ENCODE measurements at places on chromosomes 3 and 15.

DNA sequence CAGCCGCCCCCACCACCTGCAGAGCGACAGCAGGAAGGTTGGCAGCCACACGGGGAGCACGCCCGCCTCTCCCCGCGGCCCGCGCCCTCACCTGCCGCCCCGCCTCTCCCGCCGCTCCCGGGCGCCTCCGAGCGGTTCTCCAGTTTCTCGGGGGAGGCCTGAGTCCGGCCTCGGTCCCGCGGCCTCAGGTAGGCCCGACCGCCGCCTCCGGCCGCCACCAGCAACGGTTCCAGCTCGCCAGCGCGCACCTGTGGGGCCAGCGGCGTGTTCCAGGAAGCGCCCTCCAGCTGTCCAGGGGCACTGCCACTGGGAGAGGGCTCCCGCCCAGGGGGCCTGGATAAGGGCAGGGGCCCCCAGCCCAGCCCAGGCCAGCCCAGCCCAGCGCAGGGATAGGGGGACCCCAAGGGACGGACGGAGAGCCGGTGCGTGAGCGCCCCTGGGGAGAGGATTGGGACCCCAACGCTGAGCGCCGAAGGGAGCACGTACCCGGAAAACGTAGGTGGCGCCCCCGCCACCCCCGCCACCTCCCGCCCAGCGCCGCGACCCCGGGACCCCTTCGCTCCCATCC lies 2.2 kb downstream of the LTK start:
- DNase-seq, result no peak

- DNase-seq, result no peak
Measured at GRCh38 chr3:138412821-138413551, 21.4 kb upstream of the ESYT3 start.

DNA sequence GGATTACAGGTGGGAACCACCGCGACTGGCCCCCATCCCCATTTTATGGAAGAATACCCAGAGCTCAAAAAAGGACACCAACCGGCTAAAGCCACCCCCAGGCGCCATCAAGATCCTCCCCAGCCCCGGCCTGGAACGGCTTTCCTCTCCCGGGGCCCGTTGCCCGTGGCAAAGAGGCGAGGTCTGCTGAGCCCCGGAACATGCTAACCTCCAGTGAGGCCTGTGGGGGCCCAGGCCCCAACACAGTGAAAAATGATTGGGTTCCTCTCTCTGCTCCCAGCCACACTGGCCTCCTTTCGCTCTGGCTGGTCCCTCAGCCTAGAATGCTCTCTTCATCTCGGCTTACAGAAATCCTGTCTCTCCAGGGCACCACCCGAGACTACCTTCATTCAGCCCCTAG lies 46.5 kb upstream of the SMAD6 start:
- no peak for DNase-seq

- no peak for DNase-seq
Measured at GRCh38 chr3:132285620-132285945, 31.6 kb upstream of the ACP3 start.

DNA sequence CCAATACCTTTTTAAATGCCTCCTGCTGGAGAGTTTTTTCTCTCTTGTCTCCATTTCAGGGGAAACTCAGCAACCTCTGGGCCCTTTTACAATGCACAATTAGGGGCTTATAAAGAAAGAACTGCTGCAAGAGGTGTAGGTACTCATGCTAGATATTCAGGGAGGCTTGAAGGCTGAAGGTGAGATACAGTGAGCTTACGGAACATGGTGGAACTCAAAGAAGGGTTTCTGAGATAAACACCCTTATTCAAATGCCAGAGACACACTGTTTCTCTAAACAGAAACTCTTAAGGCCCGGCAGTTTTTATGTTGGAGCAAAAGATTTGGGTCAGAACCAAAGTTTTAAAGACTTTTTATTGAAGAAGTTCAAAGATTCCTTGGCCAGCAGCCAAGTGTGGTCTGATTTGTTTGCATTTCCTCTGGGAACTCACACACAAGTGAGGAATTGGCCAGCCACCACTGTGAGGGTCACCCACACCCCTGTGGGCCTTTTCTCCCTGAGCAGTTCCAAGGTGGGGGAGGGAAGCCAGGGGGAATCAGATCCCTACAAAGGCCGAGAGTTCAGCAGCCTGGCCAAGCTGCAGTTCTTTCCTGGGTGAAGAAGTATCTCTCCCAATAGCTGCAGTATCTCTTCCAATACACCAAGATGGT lies 47.8 kb downstream of the TNFAIP8L3 start:
- DNase-seq, result no peak

GRCh38 chr15:61256231-61256630 lies 27.1 kb upstream of the RORA start:
- no peak for DNase-seq

- no peak for DNase-seq
Measured at GRCh38 chr3:124282751-124283651, 291.1 kb upstream of the ROPN1 start.

- DNase-seq, result no peak
Measured at GRCh38 chr15:77622934-77623754, 9.6 kb downstream of the LINGO1 start.

- DNase-seq, result no peak
Measured at GRCh38 chr3:172311217-172311616, 137.0 kb downstream of the GHSR start.

DNA sequence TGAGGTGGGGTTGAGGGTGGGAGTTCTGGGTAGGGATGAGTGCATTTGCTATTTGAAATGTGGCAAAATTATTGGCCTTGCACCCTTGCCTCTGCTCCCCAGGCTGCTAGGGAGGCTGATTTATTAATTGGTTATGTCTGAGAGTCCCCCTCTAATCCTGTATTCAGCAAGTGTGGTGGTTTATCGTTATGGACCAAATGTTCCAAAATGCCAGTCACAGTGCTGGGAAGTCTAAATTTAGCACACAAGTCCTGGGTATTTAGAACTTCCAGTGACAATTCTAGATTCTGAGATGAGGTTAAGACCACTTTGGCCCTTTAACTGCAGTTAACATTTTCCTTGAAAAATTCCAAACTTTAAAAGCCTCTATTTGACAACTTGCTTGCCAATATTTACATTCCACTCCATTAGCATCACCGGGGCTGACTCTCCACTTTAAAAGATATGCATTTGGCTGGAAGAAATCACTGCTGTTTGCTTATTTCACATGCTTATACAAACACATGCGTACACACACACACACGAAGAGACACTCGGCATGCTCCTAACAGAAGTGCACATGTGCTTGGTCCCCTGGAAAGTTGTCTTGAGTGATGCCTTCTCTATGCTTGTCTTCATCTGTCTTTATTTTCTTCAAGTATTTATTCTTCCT lies 247.7 kb downstream of the IL20RB start:
- DNase-seq, result no peak

DNA sequence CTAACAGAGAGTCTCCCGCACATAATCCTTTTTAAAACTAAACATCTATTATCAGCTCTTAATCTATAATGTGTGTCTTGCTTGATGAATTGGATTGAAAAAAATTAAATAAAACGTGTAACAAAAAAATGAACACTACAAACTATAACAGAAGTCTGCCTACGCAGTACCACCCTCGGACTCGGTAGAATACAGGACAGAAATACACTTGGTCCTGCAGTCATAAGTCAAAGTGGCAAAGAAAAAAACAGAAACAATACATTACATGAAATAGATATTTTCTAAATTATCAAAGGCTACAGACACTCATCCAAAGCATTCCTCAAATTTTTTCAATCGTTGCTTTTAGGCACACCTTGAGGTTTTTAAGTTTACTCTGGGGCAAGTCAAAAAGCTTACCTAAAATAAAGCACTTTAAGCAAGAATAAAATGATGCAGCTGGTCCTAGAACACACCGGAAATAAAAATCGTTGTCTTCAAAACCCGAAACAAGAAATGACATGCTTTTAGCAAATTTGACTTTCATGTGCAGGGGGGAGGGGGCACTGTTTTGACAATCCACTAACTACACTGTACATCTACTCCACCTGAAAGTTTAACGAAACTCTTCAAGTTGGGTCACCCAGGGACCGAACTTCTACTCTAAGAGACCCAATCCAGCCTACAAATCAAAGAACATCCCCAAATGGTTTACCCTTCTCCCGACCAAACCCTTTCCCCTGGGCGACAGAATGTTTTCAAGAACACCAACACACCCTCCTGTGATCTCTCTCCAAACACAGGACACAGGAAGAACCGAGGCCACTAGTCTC lies 1.3 kb downstream of the ADAM10 start:
- DNase-seq, result no peak

DNA sequence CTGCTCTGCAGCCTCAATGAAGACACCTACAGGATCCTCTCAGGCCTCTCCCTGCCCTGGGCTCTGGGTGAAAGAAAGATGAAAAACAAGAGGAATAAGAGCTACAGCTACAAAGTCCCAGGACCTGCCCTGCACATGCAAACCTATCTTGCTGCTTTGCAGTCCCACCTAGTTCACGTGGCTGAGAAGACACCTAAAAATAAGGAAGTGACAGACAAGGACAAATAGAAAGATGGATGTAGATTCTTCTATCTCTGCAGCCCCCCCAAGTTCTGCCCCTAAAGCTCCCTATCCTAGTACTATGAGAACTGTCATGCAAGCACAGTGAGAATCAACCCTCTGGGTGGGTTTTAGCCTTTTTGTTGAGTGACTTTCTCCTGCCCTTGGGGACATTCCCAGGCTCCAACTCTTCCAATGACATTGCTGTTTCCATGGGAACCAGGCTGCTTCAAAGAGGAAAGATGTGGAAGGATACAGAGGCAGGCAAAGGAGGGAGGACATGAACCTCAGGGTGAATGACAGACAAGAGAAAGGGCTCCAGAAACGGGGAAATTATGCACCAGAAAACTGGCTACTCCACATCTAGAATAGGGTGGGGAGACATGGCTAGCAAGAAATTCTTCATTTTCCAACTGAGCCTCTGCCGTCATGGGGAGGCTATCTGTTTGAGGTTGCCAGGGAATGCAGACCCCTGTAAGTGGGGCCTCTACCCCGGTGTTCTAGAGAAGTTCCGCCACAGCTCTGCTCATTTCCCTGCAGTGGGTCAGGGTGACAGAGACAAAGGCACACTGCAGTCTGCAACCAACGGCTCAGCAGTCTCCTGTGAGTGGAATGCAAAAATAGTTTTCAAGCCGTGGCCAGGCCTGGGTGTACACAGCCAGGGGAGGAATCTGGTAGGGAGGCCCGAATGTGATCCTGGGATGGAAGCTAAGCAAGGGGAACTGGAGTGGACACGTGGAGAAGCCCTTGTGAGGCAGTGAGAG lies 5.2 kb downstream of the CSPG5 start:
- DNase-seq, result no peak

- no peak for DNase-seq
Measured at GRCh38 chr15:35907511-35907910, 361.5 kb upstream of the DPH6 start.

DNA sequence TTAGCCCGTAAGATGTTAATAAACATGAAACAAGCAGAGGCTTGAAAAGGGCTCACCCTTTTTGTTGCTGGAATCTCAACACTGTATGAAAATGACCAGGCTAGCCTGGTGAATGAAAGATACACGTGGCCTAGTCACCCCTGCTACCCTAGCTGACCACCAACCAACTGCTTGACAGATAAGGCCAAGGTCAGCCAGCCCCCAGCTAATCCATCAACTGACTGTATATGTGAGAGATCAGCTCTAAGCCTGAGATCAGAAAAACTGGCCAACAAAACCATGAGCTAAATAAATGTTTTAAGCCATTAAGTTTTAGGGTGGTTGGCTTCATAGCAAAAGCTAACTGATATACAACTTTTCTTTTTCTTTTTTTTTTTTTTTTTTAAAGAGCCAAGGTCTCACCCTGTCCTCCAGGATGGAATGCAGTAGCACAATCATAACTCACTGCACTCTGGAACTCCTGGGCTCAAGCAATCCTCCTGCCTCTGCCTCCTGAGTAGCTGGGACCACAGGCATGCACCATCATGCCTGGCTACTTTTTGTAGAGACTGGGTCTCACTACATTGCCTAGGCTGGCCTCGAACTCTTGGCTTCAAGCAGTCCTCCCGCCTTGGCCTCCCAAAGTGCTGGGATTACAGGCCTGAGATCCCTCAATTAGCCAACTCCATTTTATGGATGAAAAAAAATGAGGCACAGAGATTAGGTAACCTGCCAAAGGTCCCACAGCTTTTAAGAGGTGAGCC lies 34.6 kb downstream of the SH3BP5 start:
- no peak for DNase-seq

- no peak for DNase-seq
Measured at GRCh38 chr3:195856410-195857084, 44.8 kb upstream of the MUC4 start.

DNA sequence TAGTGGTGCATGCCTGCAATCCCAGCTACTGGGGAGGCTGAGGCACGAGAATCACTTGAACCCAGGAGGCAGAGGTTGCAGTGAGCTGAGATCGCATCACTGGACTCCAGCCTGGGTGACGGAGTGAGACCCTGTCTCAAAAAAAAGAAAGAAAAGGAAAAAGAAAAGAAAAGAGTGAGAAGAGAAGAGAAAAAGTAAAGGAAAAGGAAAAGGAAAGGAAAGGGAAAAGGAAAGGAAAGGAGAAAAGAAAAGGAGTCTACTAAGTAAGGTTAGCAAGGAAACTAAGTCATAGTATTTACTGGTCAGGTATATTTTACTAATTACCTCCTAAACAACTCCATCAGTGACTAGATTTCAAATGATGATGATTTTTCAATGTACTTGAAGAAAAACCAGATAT lies 198.3 kb downstream of the VPS13C start:
- no peak for DNase-seq

DNA sequence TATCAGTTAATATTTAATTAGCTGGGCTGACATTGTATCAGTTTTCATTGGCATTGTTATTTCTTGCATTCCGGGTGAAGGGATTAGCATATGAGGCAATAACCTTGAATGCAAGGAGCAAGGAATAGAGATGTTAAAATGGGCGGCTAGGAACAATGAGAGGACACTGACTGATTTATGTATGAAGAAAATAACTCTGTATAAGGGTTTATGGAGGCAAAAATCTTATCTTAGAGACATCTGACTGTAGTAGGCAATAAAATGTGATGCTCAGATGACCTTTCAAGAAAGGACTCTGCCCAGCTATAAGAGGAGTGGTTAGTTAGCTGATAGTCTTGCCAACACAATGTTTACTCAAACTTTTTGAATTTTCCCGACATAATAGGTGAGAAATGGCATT lies 158.3 kb downstream of the EFHB start:
- DNase-seq, result no peak

All from NCI-H187 treated with DMSO at 0.1 percent for 48 hours (cell line).